Omental fat pad (tissue), 4 donors: ENCODE measurements at places on chromosomes 12 and 14.

GRCh38 chr12:47772094-47772660 is 861 bp upstream of the SLC48A1 start:
- DNase-seq: no peak

DNA sequence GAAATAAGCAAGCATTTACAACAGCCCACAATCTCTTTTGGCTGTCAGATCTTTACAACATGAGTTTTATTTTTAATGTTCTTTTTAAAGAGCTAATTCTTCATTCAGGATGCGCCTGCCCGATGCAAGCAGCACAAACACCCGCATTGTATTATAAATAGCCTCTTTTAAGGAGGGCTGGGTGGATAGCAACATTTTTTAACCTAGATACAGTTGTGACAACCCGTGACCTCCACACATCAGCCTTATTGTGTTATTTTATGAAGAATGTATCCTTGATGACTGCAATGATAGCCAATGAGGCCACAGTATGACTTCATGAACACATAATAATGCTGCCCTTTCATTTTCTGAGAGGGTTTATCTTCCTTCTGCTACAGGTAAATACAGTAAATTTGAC is 173.7 kb downstream of the FOXN3 start:
- no peak for DNase-seq

GRCh38 chr12:52691076-52691840 is 11.1 kb upstream of the KRT1 start:
- DNase-seq: no peak

DNA sequence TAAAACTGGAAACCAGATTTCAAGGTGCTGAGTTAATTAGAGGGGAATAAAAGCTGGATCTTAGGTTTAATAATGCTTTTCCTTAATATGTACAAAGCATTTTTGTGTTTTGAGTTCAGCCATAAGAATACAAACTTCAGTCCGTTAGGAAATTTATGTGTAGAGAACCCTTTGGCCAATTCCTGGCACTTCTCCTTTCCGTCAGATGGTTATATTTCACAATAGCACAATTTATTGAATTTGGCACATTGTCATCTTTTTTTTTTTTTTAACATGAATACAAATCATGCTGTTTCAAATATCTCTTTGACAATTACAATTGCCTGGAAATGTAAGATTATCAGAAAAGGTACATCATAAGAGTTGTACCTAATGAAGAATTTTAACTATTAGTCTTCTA is 56.2 kb upstream of the DDHD1 start:
- no peak for DNase-seq

DNA sequence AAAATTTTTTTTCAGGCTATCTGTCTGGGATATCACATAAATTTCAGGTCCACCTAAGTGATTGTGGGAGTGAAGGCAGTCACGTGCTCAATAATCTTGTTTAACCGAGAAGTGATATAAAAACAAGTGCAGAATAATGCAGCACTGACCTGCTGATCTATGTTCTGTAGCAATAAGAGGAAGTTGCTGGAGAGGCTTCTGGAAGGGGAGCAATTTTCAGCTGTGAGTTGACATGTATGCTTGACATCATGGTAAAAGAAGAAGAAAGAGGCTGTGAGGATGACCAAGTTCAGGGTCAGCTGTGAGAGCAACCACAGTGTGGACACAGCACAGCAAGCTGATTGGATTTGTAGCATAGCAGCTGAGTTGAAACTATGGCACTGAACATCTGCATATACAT is 172.0 kb upstream of the PELI2 start:
- DNase-seq: no peak

DNA sequence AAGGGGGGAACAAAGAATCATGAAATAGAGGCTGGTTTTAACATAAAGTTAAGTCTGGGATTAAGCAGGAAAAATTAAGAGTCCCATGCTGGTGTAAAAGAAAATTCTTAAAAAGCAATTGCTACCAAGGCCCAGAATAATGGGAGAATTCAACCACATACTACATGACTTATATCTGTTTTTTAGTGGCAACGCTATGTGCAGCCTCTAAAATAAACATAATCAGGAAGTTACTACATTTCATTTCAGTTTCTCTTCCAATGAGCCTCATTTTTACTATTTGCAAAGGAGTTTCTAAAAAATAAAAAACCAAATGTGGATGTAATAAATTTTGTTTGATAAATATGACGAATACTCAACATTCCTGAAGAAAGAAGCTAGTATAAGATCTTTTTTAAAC is 58.1 kb downstream of the CPNE8 start:
- no peak for DNase-seq

DNA sequence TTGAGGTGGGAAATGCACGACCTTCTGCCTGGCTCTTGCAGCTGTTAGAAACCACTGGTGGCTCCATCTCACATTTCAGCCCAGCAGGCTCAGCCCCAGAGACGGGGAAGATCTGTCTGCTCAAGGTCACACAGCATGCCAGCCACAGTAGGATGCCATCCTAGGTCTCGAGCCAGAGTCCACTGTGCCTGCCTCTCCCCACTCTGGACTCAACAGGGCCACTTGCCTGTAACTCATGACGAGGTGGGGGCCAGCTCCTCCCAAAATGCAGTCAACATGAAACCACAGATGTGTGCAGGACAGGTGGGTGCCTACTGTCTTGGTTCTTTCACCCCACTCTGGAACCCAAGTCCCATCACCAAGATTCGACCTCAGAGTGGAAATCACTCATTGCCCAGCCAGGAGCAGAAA is 23.2 kb downstream of the BCL11B start:
- no peak for DNase-seq

- DNase-seq: no peak
Measured at GRCh38 chr12:49039421-49040363, 20.9 kb downstream of the KMT2D start.
